ENCODE measurements at places on chromosomes 7 and 10.

DNA sequence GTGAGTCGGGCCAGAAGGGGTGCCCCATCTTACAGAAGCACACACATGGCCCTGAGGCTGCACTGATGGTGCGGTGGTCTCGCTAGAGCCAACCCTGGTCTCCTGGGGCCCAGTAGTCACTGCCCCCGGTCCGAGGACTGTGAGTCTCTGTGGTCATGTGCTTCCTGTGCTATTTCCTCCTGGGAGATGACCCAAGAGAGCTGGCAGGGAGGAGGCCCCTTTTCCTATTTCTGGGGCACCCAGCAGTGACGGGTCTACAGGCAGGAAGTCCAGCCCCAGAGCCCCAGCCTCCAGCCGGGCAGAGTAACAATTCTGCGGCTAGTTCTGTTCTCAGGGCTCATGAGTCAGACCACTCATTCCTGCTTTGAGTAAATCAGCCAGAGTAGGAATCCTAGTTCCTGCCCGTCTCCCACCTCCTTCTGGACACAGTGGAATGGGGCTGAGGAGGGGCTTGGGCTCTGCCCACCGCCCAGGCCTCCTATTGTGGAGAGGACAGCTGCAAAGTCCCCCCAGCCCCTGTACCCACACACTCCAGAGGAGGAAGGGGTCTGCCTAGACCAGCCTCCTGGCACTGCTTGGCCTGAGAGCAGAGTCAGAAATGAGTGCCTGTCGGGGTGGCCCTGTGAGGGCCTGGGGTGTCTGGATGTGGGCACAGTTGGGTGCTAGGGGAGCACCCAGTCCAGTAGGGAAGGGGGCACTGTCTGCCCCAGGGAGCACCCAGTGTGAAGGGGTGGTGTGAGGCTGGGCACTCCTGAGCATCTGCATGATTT is 80.5 kb upstream of the PPIF start:
- no peak for DNase-seq

GRCh38 chr10:49283491-49283890 is 15.5 kb upstream of the C10orf71 start:
- no peak for DNase-seq

DNA sequence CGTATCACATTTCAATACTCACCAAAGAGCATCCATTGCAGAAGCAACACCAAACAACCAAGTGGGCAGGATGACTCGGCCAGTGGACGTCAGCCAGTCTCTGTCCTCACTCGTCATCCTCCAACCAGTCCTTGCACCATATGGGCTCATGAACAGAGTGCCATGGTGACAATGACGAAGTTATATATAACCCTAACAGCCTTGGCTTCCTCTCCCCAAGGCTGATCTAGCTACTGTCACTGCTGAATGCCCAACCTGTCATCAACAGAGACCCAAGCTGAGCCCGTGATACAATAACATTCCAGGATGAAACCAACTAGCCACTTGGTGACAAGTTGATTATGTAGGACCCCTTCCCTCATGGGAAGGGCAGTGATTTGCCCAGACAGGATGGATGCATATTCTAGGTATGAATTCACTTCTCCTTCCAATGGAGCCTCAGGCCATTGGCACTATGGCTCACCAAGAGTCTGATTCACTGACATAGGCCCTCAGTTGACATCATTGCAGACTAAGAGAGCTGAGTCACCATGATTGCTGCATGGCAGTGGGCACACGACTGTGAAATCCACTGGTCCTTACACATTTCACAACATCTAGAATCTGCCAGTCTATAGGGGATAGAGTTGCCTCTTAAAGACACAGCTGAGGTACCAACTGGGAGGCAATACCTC is 26.3 kb upstream of the PPIF start:
- no peak for DNase-seq

GRCh38 chr10:19592276-19592675 is 224.0 kb upstream of the PLXDC2 start:
- no peak for DNase-seq

DNA sequence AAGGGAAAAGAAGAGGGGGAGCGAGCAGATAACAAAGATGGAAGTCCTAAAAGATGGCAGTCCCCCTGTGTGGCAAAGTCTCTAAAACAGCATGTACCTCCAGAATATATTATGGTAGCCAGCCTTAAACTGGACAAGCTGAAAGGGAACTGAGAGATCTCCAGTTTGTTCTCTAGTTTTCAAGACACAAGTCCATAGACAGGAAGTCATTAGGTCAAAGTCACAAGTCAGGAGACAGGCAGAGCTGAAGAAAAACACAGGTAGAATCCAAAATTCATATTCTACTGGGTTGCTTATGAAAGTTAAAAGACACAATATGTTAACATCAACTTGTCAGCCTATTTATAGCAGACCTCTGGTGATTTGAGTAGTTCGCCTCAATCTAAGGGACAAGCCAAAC is 38.7 kb downstream of the FAM107B start:
- no peak for DNase-seq

DNA sequence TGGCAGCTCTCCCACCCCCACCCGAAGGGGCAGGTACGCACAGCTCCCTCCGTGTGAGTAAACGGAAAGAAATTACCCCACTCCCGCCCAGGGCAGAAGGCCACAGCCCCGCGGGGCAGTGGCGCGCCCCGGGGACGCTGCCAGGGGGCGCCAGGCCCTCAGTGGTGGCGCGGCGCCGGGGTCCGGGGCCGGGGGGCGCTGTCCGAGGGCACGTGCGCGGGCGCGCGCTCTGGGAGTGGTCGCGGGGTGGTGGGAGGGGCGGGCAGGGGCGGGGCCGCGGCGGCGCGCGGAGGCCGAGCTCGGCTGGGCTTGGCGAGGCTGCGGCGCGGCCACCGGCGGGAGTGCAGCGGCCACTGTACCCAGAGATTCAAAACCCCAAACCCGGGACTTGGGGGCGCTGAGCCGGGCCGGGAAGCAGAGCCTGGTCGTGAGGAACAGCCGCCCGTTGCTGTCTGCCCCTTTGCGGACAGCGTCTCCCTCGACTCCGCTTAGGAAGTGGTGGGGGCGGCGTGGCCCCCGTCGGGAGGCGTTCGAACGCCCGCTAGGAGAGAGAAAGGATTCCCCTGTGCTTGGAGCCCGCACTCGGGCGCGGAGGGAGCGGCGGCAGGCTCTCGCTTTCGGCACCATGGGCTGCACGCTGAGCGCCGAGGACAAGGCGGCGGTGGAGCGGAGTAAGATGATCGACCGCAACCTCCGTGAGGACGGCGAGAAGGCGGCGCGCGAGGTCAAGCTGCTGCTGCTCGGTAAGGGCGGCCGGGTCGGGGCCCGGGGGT is at the start of gene GNAI1:
Gene GNAI1 (plus strand): TSS at position 296 of the 773 bp plus-strand sequence. CDS start 330 bp downstream, at position 626.
- DNase-seq: no peak

DNA sequence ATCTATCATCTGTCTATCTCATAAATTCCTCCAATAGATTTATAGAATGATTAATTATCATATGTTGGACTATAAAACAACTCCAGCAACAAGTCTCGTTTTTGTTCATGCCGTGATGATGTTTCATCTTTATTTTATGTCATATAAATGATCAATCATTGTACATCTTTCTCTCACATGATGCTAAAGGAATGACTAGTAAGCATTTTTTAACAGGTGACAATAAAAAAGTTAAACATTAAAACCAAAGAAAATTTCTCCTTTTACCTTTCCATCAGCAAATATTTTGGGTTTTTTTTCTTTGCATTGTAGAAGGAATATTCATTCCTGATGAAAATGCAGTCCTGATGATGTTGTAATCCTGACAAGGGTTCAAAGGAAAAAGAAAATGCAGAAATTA is 41.4 kb downstream of the AKR1C3 start:
- DNase-seq: no peak

GRCh38 chr10:102134416-102134815 is 1.6 kb downstream of the PPRC1 start:
- DNase-seq: no peak

GRCh38 chr7:142716596-142716995 is 32.7 kb upstream of the PRSS1 start:
- no peak for DNase-seq

Data from cortex of kidney (tissue), 1 donor.